ENCODE measurements at places on chromosomes 11 and 22.

- no peak for DNase-seq
Measured at GRCh38 chr22:49084206-49084605, 743.5 kb downstream of the BRD1 start.

- DNase-seq: no peak
Measured at GRCh38 chr11:132865623-132866022, 666.7 kb downstream of the OPCML start.

DNA sequence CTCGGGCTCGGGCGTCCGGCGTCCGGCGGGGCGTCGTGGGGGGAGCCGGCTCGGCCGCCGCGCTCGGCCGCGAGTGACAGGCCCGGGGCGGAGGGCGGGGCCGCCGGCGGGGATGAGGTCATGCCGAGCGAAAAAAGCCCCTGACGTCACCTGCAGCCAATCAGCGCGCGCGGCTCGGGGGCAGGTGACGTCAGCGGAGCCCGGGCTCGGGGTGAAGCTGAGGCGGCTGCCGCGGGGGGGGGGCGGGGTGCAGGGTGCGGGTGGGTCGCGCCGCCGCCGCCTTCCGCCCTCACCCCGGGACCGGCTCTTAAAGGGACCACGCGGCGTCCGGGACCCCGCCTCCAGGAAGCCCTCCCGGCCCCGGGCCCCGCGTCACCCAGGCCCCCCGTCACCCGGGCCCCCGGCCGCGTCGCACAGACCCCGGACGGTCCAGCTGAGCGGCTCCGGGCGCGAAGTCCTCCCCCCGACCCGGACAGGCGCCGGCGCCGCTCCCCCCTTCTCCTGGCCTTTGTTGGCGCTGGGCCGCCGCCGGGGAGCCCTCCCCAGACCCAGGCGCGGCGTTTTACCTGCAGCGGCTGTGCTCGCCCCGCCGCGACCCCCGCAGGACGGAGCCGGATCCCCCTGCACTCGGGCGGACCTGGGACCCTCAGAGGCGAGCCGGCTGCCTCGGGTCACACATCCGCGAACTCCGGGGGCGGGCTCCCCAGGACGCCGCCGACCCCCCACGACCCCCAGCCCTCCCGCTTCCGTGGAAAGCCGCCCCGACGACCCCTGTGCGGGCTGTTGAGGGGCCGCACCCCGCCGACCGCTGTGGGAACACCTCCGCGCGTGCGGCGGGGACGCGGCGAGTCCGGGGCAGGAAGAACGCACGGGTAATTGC is at the start of gene DUSP8:
DUSP8 (minus strand) TSS at position 75 of the 880 bp plus-strand sequence. CDS start 6,445 bp downstream, outside the sequence.
- DNase-seq: peak; percentile 81

- no peak for DNase-seq
Measured at GRCh38 chr22:48423481-48423911, 1404.2 kb downstream of the BRD1 start.

DNA sequence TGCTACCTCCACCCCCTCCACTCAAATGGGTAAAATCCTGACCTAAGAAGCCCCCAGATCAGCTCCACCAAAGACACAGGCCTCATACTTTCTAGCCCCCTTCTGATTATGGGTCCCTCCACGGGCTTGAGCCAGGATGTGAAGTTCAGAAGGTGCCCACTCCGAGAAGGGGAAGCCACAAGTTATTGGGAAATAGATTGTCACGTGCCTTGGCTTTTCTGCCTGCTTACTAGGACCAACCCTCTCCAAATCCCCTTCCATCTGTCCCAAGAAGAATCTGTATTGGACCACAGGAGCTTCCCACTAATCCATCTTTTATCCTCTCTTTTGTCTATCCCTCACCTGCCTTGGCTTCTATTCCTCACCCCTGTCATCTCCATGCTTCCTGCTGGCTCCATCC is 3.0 kb upstream of the NRGN start:
- no peak for DNase-seq

DNA sequence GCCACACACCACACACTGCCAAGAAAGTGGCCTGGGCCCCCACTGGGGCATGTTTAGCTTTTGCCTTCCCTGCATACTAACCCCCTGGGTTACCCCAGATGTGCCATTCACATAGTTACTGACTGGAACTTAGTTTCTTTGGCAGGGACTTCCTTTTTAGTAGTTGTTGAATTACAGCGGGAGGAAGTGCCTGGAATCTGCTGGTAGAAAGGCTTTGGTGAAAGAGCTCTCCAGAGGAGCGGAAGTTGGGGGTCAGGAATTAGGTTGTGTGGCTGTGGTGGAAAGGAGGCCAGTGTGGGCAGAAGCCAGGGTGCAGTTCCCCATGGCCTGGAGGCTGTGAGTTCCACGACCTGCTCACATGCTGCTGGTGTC is 69.0 kb downstream of the MED15 start:
- DNase-seq: no peak

DNA sequence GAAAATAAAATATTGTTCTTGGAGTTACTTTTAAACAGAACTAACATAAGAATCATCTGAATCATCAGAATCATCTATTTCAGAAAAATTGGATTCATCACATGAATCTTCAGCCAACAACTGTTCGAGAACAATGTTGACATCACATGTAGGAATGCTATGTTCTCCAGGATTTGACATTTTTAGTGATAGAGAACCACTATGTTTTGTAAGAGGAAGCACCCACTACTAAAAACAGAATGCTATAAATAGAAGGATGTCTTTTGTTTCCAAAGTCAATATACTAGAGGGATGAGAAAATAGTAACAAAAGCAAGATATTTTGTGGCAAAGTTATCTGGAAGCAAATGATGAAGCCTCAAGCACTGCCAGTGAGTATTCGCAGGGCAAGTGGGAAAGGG is 263.4 kb upstream of the DDI1 start:
- DNase-seq: no peak

DNA sequence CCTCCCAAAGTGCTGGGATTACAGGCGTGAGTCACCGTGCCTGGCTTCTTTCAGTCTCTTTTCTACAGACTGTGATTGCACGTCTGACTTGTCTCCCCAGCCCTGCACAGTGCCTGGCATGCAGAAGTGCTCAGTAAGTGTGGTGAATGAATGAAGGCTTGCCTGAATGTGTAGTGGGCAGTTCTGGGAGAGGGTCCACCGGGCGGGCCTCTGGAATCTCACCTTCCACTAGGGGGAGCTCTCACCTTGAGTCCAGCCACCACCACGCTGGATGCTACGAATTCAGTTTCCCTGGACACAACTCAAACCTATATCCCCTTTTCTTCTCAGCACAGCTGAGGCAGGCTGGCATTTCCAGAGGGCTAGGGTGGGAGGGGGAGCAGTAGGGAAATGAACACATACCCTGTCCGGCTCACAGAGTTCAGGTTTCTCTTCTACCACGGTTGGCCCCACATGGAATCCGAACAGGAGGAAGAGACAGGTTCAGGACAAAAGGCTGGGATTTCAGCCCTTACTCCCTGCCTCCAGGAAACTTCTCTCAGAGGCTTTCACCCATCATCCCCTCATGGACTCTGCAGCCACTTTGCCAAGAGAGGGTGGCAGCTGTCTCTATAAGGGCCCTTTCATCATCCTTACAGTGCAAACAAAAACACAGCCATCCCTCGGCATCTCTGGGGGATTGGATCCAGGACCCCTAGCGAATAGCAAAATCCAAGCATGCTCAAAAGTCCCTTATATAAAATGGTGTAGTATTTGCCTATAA is 86.8 kb downstream of the NECTIN1 start:
- no peak for DNase-seq

GRCh38 chr11:75276686-75277085 is 36.1 kb downstream of the TPBGL start:
- no peak for DNase-seq

GRCh38 chr11:23973244-23973643 is 523.6 kb upstream of the LUZP2 start:
- no peak for DNase-seq

- no peak for DNase-seq
Measured at GRCh38 chr22:32822179-32822877, 20.8 kb downstream of the TIMP3 start.

Data from activated CD4-positive, CD25-positive, alpha-beta regulatory T cell treated with anti-CD3 and anti-CD28 coated beads, Interleukin-2, amount 50 U/mL, for 16 hours (primary cell).